Calu3 (cell line): ENCODE measurements at places on chromosomes 16 and 17. TPM values are rescaled to one million over a fixed set of nuclear protein-coding genes. Genes with fewer than 3 reads are reported as not detected.

DNA sequence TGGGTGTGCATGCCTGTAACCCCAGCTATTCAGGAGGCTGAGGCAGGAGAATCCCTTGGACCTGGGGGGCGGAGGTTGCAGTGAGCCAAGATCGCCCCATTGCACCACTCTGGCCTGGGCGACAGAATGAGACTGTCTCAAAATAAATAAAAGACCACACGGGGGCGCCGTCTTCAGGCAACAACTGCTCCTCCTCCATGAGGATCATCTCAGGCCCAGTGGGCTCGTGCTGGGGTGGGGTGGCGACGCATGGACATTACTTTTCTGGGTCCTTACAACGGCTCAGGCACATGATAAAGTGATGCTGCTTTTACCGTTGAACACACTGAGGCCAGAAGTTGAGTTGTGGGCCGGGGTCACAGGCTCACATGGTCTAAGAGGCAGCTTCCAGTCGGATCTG lies 56.2 kb downstream of the PRMT7 start:
- DNase-seq: peak; percentile 67

The OGFOD1 gene
- 59.6 and 60.6 TPM in 2 replicates for total RNA-seq

The TBC1D3C gene
- not detected in 2 replicates for total RNA-seq

GRCh38 chr17:55564081-55564480 lies 52.8 kb upstream of the SMIM36 start:
- DNase-seq: no peak

DNA sequence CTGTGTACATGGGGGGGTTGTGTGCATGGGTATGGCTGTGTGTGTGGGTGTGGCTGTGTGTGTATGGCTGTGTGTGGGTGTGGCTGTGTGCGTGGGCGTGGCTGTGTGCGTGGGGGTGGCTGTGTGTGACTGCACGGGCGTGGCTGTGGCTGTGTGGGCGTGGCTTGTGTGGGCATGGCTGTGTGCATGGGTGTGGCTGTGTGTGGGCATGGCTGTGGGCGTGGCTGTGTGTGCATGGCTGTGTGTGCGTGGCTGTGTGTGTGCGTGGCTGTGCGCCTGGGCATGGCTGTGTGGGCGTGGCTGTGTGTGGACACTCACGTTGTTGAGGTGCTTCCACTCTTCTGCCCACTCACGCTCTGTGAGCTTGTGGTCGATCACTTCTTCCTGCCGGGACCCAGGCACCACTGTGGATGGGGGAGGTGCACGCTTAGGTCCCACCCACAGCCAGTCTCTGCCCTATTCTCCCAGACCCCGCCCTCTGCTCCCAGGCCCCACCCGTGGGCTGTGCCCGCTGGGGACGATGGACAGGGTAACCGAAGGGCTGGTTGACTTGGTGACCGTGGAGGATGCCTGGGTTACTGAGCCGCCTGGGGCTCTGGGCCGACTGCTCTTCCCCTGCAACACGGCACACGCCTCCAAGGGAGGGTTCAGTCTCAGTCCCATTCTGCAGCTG lies 16.0 kb upstream of the PABPN1L start:
- DNase-seq: no peak

DNA sequence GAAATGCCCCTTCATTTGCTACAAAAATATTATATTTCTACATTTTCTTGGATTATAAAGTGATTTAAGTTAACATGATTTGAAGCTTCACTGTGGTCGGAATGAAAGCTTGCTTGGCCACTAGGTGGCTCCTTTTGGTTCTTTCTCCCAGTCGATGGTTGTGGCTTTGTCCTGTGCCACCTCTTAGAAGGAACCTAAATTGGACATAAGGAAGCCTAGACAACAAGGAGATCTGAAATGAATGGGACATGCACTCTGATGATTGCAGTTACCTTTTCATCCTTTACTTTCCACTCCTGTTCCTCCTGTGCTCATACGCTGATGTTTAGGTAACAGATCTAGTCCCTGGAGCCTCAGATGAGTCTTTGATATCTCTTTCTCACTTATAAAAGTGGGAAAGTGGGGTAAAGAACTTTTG lies 39.2 kb downstream of the FTO start:
- DNase-seq: peak; percentile 54

DNA sequence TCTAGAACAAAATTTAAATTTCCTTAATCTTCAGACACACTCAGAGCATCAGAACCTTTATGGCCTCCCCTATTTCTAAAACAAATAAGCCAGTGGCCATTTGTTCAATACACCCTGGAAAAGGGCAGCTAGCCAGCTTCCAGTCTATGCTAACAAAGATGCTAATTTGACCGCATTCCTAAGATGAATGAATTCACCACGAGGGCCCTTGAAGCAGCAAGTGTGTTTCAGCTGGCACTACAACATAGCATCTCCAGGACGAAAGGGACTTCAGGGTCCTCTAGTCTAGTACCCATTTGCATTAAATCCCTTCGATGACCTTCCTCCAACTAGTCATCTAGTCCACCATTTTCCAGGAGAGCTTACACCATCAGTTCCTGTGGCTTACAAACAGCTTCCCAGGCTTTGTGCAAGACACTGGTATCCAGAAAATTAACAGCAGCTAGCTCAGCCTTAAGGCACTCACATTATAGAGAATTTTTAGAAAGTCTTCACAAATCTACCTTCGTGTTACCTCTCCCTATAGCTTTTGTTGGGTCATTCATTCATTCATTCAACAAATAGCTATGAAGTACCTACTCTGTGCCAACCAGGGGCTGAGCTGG lies 10.9 kb downstream of the KRT37 start:
- no peak for DNase-seq

GRCh38 chr16:53664724-53665345 lies 38.8 kb downstream of the RPGRIP1L start:
- no peak for DNase-seq

DNA sequence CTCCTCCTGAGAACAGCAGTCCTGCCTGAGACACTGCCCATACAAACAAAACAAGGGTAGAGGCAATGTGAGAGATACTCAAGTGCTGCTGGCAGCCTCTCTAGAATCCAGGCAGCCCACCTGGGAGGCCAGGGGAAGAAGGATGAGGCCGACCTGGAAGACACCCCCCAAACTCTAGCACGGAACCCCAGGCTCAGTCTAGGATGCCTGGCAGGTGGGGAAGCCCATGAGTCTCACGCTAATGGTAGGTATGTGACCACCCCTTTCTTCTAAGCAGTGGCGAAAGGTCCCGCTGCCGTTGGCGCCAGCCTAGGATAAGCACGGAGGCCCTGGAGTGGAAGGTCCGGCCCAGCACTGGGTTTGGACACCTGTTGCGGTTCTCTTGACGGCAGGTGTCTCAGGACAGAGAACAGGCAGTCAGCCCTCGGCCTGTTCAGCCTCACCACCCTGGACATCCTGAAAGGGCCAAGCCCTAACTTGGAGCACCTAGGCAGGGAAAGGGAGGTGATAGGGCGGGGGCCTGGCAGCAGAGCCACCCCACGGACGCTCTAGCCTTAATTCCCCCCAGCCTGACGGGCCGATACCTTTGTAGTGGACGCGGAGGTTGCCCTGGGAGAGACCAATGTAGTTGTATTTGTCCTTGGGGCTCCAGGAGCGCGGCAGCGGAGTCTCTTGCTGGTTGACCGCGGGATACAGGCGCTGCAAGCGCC lies 487 bp downstream of the RANBP10 start:
- DNase-seq: peak; percentile 13

GRCh38 chr17:81000631-81001357 lies 9.2 kb downstream of the CHMP6 start:
- no peak for DNase-seq

The OTOA gene
- 0.40 TPM in 1 of 2 replicates, not detected in the other for total RNA-seq

The CD7 gene
- total RNA-seq: 0.34 TPM in 1 of 2 replicates, not detected in the other

- no peak for DNase-seq
Observed at GRCh38 chr16:87435372-87436224, 43.5 kb downstream of the MAP1LC3B start.

DNA sequence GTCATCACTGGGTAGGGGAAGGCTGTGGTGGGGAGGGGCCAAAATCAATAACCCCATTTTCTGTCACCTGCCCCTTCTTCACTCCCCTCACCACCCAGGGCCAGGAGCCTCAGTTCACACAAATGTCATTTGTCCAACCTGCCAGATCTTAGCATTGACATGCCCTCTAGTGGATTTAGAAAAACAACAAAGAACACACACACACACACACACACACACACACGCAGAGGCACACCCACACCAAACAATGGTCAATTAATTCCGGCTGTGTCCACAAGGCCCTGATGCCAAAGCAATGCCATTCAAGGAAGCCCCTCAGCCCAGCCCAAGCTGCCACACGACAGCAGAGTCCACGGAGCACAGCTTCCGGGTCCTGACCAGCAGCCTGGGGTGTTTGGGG lies 68.4 kb downstream of the NOG start:
- DNase-seq: no peak

The CALB2 gene
- total RNA-seq: 16.6 and 35.1 TPM in 2 replicates

DNA sequence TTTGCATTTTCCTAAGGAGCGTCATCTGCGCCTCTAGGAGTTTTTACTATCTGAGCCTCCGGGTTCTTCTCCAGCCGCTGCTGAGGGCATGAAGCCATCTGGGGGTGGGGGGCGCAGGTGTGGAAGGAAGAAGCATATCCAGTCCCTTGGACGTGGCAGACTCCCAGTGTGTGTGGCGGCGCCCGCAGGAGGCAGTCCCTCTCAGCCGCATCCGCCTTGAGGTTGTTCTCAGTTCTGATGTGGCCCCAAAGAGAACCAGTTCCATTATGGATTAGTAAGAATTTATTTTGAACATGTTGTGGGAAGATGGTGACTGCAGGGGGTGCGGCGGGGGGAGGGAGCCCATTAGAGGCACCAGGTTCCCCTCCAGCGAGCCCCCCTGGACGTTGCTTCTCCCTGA lies 100.2 kb downstream of the SEC14L1 start:
- no peak for DNase-seq

The PITPNM3 gene
- 10.3 and 10.7 TPM in 2 replicates for total RNA-seq

DNA sequence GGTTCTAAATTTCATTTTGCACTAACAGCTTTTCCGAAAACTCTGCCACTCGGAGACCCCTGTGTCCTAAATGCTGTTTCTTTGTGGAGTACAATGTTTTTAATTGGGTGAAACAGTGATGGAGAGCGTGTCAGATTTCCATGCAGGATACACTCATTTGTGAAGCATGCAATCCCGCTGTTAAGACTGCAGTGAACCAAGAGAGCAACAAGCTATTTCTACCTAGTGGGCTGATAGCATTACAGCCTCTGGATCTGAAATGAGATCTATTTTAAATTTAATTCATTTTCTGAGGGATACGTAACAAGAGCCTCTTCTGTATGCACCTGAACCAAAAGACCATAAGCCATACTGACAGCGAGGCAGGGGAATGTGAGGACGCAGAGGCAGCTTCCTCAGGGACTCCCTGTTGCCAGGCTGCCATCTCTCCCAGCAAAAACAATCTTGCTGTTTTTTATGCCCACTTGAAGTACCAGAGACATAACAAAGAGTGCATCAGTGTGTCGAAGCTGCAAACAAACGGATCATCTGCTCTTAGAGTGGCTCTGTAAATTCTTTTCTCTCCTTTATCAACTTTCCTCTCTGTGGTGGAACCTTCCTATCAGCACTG lies 199.9 kb upstream of the COX10 start:
- DNase-seq: no peak

- DNase-seq: no peak
Observed at GRCh38 chr16:80341263-80341662, 199.5 kb upstream of the DYNLRB2 start.

The PRSS33 gene
- total RNA-seq: 7.9 and 13.2 TPM in 2 replicates

- DNase-seq: no peak
Observed at GRCh38 chr16:7888411-7888810, 555.8 kb downstream of the RBFOX1 start.

GRCh38 chr16:86198206-86199118 lies 299.5 kb downstream of the IRF8 start:
- DNase-seq: no peak

DNA sequence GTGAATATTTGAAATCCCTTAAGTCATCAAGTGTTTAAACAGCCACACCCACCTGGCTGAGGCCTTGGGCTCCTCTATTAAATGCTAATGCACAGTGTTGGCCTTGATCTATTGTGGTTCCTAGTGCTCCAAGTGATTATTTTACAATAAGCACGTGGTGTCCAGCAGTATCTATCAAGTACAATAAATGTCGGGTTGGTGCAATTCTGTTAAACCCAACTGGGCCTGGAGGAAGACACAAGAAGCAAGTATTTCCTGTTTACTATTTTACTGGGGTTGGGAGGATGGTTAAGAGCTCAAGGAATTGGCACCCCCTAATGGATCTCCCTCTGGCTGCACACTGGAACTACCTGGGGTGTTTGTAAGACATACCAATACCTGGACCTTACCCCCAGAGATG lies 72.1 kb upstream of the HNF1B start:
- DNase-seq: peak; percentile 49

The SP2 gene
- 21.5 and 22.4 TPM in 2 replicates for total RNA-seq

GRCh38 chr16:67461600-67462278 lies 19.2 kb downstream of the ATP6V0D1 start:
- DNase-seq: peak; percentile 61

DNA sequence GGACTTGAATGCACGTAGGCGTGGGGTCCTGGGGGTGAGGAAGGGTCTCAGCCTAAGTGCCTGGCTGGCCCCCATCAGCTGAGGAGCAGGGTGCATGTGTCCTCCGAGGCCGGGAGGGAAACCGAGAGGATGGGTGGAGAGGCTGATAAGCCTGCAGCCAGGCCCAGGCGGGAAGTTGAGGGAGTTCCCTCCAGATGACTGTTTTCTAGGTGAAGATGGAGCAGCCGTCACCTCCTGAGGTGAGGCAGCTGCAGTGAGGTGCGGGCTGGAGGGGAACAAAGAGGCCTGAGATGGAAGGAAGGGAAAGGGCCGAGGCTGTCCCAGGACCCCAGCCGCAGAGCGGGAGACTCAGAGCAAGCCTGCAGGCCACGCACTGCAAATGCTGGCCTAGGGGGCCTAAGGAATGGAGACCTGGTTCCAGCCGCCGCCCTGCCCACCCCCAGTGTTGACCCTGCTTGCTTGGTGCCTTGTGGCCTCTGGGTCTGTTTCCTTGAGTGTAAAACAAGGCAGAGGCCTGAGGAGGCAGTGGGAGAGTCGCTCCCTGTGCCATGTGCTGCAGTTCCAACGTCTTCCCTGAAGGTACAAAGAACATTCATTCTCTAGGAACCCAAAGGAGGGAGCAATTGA lies 3.0 kb downstream of the PECAM1 start:
- no peak for DNase-seq

The SOX15 gene
- not detected in 2 replicates for total RNA-seq

GRCh38 chr17:49604314-49604869 lies 28.7 kb downstream of the NXPH3 start:
- DNase-seq: no peak

GRCh38 chr17:76834870-76835269 lies 33.3 kb upstream of the MGAT5B start:
- no peak for DNase-seq

DNA sequence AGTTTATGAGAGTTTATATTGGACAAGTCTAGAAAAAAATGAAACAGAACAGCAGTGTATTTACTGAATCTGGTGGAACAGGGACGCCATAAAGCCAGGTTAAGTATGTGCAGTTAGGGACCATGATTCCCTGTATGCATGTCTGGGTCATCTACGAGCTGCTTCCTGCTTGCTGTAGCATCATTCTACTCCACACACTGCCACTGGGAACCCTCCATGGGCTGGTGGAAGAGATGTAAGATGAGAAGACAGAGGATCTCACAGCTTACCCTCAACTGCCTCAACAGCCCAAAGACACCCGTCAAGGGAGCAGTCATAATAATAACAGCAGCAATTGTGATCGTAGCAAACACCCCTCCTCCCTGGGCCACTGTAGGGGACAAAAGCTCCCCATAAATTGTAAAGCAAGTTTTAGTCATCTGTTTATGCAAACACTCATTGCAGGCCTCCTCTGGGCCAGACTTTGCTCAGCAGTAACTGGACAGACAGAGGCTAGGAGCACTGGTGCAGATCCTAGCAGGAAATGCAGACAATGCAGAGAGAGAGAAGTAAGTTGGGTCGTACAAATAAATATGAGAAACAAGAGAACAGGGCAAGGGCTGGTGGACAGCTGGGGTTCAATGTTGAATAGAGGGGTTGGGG lies 188.0 kb downstream of the SOX9 start:
- DNase-seq: no peak
